ENCODE measurements at places on chromosomes 7 and 10.

- no peak for DNase-seq
Observed at GRCh38 chr7:372932-373791, 83.2 kb downstream of the FOXL3 start.

DNA sequence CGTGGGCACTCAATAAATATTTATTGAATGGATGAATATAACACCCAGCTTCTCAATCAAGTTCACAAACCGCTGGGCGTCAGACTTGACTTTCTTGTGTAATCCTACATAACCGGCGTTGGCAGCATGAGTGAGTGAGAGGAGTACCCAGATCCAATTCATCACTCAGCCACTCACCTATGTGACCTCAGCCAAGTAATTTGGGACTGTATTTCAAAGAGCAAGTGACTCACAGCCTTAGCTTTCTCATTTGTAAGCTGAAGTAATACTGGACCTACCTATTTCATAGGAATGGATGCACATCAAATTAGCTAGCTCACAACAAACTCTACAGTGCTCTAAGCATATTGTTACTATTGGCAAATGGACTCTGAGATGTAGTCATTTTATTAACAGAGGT, 53.8 kb upstream of the FAM204A start:
- DNase-seq = no peak

DNA sequence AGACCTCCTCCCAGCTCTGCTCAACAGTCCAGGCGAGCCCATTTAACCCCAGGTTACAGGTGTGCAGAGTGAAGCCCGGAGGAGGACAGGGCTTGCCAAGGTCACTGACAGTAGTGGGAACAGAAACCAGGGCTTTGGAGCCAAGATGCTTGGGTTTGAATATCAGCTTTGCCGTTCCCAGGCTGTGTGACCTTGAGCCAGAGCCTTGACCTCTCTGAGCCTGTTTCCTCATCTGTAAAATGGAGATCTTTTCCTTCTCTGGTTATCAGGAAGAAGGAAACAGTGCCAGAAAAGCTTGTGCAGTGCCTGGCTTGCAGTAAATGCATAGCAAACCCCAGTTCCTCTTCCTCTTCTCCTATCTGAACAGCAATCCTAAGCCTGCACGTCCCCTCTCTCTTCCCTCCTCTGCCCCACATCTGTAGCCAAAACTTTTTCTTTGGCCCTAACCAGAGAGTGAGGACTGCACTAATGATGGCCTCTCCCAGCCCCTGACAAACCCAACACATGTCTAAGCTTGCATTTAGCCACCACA, 21.4 kb upstream of the MLXIPL start:
- DNase-seq = no peak

DNA sequence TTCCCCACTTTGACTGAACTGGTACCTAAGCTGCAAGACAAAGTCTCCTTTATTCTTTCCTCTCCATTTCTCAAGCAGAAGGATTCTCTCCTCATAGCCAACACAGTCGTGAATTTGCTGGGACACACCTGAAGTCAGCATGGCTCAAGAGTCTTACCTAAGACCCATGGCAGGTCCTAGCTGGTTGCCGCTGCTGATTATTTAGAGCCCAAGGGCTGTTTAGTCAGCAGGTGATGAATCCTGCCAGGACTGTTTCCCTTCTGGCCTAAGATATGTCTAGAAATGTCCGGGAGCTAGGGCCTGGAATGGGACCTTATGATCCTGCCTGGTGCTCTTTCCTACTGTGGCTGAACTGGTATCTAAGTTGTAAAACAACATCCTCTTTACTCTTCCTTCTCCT, 82.8 kb downstream of the AHCYL2 start:
- DNase-seq = no peak

DNA sequence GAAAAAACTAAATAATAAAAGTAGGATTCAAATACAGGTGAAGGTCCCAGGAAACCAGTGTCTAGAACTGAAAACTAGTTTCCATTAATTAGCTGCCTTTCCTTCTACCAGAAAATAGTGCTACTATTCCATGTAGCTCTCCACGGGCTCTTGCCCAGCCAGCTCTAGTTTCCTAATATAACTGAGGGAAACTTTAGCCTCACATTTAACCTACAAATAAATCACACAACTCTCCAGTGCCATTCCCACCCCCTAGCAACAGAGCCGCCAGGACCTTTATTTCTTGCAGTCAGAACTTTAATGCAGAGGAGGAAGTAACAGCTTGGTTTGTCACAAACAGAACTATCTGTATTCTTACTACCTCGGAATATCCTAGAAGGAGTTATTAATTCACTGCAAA, 10.3 kb downstream of the TOMM7 start:
- no peak for DNase-seq

DNA sequence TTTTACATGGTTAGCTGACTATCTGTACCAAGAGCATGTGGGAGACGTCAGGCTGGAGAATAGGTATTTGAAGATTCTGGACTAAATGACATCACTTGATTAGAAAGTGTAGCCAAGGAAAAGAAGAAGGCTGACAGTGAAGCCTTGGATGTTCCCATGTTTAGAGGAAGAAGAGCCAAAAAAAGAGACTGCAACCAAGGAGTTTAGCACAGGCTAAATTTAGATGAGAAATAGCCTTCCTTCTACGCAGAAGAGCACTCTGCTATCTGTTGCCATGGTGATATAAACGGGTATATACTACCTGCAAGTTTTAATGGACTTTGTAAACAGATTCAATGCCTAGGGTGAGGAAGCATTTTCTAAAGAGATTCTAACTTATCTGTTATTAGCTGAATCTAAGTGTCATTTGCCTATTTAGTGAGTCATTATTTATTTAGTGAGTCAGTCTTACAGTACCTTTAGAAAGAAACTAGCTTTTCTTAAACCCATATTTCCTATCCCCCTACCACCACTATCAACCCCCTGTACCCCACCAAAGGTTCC, 69.8 kb downstream of the CDK6 start:
- no peak for DNase-seq

DNA sequence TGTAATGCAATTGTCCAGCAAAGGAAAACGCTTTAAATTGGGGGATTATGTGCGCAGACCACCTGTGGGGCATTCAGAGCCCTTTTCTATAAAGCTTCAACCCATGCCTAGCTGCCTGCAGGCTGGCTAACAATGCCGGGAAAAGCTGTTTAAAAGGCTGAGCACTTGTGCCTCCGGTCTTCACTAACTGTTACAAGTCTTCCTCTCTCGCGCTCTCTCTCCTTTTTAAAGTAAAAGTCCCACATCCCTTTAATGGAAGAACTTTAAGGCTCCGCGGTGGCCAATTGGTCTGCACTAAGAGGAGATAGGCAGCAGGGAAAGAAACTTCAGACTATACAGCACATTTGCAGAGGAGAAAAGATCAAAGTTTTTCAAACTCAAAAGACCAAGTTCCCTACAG, 4.6 kb downstream of the FZD8 start:
- DNase-seq = no peak

- peak; percentile 35 for DNase-seq
Observed at GRCh38 chr10:24723386-24723787, 300 bp downstream of the ARHGAP21 start.

DNA sequence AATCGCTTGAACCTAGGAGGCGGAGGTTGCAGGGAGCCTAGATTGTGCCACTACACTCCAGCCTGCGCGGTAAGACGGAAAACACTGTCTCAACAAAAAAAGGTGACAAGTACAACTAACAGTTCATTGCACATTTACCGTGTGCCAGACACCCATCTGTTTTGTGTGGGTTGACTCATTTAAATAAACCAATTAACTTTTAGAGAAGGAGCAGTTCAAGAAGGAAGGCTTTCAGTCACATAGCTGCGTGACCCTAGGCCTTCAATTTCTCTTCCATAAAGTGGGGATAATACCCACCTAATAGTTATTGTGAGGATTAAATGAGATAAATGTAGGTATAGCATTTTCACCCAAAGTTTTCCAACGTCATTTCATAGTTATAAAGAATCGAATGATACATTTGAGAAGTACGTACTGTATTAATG, 52.3 kb upstream of the KDM7A start:
- no peak for DNase-seq

GRCh38 chr10:129694691-129695243, 227.7 kb downstream of the MGMT start:
- no peak for DNase-seq

DNA sequence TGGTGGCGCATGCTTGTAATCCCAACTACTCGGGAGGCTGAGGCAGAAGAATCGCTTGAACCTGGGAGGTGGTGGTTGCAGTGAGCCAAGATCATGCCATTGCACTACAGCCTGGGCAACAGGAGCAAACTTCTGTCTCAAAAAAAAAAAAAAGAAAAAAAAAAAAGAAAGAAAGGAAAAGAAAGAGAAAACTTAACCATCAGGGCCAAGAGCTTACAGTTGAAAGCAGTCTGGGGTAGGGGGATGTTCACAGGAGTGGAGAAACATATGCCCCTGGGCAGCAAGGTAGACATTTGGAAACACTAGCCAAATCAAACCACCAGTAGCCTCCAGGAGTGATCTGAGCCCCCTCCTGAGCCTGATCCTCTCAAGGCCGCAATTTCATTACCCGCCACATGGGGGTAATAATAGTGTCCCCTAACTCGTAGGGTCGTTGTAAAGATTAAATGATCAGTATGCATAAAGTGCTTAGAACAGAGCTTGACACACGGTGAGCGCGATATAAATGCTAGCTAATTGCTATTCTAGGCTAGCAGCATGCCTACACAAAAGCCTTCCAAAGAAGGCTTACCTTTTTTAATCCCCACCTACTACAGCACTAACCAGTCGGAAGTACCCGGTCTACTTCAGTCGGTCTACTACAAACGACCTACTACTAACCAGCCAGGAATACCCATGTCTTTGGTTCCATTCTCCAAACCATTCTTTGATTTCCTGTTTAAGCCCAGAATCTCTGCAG, 274.3 kb upstream of the NEBL start:
- DNase-seq = no peak

DNA sequence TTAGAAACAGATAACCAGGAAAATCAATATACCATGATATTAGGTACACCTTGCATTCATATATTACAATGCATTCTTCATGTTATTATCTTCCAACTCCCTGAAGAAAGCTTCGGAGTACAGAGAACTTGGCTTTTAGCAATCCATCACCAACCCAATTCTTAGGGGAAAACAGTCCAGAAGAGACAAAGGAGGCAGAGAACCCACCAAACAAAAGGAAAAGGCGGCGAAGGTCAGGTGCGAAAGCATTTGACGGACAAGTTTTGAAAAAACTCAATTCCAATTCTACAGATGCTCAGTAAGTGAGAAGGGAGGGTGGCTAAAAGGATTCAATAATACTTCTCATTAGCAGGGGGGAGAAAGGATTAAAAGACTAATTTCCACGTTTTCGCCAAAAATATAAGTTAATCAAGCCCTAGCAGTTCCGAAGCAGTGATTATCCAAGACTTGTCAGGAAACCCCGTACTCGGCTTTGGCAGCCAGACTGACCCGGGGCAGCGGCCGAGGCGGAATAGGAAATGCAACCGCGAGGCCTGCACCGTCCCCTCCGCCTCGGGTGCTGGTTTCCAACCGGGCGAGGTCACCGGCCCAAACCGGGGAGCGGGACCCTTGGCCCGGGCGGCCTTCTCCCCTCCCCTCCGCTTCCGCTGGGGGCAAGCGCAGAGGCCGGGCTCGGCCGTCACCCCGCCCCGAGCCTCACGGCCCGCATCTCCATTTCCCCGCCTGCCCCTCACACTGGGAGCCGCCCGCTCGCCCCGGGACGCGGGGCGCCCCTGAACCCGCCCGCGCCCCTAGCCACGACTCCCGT, 747 bp downstream of the GDI2 start:
- peak; percentile 54 for DNase-seq

DNA sequence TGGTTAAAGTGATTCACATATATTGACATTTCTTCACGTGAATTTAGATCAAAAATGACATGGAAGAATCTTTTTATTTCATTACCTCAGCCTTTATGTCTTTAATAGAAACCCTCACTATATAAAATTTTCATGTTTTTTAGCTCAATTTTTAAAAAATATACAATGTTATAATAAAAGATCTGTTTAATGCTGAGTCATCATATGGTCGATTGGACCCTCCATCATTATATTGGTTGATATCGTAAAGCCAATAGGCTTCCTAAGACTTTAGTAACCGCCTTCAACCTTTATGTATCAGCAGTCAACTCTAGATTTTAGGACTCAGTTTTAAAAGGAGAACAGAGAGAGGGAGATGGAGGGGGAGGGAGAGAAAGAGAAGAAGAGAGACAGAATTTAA, 162.3 kb upstream of the FERD3L start:
- DNase-seq = no peak

DNA sequence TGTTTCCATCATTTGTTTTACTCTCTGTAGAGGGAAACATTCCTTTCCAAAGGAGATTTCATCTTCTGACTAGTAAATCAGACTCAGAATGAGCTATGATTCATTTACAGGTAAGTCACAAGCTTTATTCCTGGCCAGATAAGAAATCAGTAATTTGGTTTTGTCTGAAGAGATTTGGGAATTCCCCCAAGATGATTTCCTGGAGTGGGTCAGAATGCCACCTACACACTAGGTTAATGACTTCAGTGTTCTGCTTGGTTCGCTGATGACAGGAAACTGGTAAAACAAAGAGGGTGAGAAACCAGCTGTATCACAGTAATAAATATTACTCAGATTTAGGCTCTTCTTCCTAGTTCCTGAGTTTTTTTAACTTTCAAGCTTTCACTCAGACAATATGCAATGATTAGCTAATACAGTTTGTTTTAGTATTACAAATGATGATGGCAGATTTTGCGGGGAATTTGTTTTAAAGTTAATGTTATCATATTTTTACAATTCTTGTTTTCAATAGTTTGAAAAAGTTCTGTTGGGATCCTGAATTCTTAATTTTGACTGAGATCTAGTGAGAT, 8.3 kb upstream of the ASZ1 start:
- DNase-seq = no peak

- no peak for DNase-seq
Observed at GRCh38 chr7:131689662-131690234, 133.3 kb upstream of the PODXL start.

DNA sequence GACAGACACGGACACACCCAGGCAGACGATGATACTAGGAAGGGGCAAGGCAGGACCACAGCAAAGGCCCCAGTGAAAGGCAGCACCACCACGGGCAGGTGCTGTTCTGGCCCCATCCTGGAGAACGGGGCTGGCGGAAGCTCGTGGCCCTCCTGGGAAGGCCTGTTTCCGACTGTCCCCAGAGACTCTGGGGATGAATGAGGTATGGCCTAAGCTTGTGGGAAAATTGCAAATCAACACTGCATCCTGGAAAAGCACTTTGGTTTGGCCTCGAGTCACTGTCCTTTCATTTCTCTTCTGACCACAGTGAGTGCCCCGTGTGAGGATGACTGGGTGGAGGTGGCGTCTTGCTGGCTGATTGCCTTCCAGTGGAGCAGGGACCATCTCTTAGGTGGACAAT, 81.6 kb upstream of the ANLN start:
- DNase-seq = no peak

- DNase-seq = no peak
Observed at GRCh38 chr10:113409175-113409574, 143.7 kb upstream of the HABP2 start.

Data from activated CD4-positive, alpha-beta memory T cell treated with anti-CD3 and anti-CD28 coated beads, Interleukin-2, amount 10 ng/mL, durations not matched to agents 7 days and 5 days (primary cell).